Fibroblast of mammary gland (primary cell): ENCODE measurements at places on chromosomes 3 and 15.
A peak's percentile ranks its signal among the peaks of the same experiment; 100 is the strongest.

DNA sequence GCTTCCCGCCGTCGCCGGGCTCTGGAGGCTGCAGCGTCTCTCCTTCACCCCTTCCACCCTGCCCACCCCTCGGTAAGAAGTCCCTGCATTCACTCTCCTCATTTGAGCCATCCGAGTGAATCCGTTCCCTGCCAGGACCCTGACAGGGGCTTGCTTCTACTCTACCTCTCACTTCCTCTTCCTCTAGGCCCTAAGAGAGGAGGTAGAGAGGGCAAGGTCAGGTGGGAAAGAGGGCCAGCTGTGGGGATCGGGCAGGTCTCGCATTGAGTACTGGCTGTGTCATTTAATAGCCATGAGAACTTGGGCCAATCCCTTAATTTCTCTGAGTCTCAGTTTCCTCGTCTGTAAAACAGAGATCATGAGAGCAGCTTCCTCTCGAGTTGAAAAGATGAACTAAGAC, 283.6 kb downstream of the UACA start:
- no peak for DNase-seq

GRCh38 chr3:186998937-186999368, 68.6 kb downstream of the ST6GAL1 start:
- no peak for DNase-seq

- peak; percentile 53 for DNase-seq
Measured at GRCh38 chr3:106542101-106542769, 673.4 kb upstream of the CBLB start.

DNA sequence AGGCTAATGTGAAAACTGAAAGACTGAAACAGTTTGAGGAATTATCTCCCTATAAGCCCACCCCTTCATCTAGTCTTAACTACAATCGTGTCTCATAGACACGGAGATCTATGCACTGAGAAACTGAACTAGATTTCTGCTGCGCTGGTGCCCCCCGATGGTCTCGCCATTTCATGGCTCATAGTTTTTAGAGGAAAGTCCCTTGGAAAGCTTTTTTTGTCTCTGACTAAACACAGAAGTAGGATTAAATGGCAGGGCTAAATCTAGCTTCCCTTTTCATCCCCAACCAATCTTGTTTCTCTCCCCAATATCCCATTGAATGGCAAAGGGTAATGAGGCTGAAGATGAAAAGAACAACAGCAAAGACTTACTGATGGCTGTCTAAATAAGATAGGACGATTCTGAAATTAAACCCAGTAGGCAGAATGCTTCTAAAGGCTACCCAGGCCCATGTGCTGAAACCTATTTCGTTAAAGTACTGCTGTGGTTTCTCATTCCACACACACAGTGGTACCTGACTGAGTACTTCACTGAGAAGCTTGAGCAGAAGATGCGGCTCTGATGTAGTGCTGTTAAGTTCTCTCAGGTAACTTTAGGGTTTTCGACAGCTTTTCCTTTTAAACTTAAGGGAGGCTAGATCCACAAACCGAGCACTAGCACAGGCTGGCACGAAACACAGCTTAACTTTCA, 142.7 kb downstream of the GADL1 start:
- peak; percentile 59 for DNase-seq

- DNase-seq, result peak; percentile 58
Measured at GRCh38 chr15:58521293-58521991, 89.7 kb downstream of the LIPC start.

DNA sequence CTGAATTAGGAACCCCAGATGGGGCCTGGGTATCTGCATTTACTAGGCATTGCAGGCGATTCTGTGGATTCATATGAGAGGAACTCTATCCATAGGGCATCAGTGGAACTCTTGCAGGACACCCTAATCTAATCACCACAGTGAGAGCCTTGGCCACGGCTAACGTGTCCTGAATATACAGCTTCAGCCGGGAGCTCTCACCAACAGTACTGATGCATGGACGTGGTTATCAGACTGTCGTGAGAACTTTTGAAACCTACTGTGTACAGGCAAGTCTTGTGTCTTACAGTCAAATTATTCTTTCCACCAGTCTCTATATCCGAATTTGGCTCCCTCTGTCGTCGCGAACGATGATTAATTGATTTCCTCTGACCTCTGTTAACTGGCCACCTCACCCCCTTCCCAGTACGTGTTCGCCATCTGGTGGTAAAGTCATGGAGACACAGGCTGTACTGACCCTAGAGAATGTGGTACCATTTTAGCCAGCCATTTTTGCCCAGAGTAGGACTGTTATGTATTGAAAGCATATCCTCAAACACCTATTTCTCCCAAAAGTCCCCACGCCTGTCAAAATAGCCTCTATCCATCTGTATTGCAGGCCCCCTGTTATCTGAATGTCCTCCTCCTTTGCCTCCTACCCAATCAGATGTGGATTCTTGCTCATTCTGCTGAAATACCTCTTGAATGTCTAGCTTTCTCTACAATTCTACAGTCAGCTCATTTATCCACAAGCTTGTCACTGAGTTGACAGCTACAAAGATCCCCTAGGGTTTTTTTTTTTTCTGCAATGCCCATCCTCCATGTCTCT, 39.7 kb downstream of the GLDN start:
- peak; percentile 84 for DNase-seq

DNA sequence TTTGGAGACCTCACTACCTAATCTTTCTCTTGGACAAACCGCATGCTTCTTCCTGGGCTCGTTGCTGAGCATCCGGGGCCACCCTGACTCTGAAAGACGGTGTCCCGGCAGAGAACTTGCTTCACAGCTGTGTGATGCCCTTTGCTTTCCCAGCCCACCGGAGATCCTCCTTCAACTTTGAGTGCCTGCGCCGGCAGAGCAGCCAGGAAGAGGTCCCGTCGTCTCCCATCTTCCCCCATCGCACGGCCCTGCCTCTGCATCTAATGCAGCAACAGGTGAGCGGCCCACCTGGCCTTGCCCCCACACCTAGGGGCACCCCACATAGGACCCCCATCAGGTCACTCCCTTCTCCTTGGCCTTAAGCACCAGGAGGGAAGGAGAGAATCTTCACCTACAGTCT, 37.7 kb downstream of the CHDH start:
- no peak for DNase-seq

GRCh38 chr3:135325096-135325495, 530.0 kb downstream of the EPHB1 start:
- DNase-seq, result no peak

DNA sequence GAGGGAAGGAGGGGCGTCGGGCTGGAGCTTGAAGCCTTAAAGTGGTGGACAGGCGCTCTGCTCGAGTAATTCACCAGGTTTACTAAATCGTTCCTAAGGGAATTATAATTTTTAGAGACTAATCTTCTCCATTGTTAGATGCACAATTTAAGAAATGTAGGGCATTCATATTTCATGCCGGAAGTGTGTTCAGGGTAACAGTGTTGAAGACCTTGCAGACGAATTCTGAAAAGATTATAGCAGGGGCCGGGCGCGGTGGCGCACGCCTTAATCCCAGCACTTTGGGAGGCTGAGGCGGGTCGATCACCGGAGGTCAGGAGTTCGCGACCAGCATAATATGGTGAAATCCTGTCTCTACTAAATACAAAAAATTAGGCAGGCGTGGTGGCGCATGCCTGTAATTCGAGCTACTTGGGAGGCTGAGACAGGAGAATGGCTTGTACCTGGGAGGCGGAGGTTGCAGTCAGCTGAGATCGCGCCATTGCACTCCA, 365 bp upstream of the GTF2A2 start:
- no peak for DNase-seq

DNA sequence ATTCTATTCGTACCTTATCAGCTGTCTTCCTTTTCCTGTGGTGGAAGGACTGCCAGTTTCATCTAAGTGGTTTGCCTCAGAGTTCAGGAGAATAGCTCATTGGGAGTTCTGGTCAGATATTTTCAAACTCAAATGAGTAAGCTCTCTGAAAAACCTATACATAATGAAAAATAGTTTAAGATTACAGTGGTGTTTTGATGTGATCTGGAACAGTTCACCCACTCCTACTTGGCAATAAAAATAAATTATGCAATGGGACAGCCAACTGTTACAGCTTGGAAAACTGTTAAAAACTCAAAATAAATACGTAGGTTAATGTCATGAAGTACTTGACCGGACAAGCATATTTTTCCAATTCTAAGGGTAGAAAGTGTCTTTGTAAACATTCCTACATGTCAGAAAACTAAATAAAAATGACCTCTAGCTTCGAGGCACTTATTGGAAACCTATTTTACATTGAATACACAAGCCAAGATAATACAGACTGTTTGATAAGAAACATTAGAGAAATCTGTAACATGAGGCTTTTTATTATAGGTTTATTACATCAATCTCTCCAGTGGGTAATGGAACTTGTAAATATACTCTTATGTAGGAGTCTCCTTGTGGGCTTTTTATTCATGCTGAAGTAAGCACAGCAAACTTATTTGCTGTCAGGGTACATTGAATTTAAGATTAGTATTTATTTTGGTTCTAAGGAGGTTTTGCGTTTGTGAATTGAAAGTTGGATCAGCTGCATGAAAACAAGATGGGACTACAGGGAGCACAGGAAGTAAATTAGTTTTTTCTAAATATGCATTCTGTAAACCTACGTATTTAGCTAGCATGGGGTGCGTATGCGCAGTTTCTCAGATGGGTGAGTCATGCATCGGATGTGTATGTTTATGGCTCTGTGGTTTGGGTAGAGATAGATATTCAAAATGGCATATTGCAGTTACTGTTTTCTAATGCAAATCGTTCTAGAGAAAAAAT, 453.1 kb downstream of the IL5RA start:
- peak; percentile 14 for DNase-seq
